ENCODE measurements at places on chromosomes 13 and 19.

- no peak for DNase-seq
Observed at GRCh38 chr19:19758164-19758563, 25.3 kb upstream of the ZNF14 start.

GRCh38 chr13:42272804-42273175 lies 838 bp downstream of the AKAP11 start:
- DNase-seq = no peak

DNA sequence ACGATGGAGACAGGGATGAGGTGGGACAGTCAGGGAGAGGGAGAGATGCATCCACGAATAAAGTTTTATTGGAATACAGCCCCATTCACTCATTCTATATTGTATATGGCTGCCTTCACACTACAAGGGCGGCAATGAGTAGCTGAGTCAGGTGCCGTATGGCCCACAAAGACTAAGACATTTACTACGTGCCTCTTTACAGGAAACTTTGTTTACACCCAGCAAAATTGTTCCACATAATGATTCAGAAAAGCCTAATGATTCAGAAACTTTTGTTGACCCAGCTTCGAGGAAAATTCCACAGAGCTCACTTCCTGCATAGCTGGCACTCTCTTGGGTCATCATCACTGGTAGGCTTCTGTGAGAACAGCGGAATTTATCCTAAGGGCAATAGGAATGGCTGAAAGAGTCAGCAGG lies 87.3 kb upstream of the PEG3 start:
- DNase-seq = no peak

DNA sequence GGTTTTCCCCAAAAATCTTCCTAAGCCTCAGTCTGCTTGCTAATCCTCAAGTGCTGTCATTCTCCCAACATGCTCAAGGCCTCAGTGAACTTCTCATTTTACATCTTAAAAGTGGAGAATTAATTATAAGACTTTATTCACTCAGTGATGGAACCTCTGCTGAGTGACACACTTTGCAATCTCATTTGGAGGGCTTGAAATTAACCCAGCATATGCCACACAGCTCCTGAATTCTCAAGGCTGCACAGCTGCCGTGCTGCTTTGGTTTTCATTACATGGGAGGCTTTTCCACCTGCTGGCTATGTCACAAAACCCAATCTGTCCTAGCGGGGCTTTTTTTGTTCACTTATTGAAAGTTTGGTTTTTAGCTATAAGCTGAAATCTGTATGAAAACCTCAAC lies 28.3 kb upstream of the SERPINE3 start:
- DNase-seq = no peak

- peak; percentile 94 for DNase-seq
Observed at GRCh38 chr19:48330012-48330681, 4.8 kb downstream of the EMP3 start.

- DNase-seq = no peak
Observed at GRCh38 chr13:48695776-48696175, 42.0 kb downstream of the CYSLTR2 start.

DNA sequence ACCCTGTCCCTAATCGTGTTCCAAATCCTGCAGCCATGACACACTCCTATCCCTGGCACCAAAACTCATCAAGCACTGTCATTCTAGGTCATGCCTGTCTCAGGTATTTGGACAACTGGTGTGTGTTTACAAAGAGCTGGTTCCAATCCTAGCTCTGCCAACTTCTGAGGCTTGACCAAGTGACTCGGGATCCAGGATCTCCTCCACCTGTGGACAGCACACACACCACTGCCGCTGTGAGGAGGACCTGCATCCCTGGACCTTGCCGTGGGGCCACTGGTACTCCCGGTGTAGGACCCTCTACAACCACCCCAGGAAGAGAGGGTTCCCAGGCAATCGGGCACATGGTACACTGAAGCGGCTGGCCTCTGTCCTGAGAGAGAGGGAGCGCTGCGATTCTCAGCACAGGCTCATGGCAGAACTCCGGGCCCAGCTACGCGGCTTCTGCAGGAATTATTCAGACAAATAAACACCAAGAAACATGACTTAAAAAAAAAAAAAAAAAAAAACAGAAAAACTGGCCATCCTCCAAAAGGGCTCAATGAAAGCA lies 20.4 kb downstream of the MLLT1 start:
- DNase-seq = no peak

DNA sequence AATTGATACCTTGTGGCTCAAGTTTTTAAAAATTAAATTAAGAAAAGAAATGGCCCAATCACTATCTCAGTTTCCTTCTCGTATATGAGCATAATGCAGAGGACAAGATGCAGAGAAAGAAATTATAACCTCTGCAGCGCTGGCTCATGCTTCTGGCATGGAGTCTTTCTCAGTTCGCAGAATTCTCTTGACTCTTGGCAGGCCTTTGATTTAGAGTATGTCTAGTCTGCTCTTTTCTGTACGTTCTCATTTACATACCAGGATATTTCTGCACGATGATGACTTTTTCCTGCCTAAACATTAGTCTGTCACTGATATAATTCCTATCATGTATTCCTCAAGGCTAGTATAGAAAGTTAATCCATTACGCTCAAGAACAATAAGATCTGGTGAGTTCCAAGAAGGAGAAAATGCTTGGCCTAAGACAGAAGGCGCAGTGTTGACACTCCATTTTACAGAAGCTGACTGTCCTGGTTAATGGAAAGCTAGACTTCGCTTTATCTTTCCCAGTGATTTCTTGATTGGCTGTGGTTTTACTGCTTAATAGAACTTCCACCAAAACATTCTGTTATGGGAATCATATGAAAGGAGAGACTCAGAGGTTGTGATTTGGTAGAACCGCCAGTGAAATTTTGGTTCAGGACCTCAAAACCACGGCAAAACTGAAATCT lies 1.7 kb upstream of the SMAD9 start:
- no peak for DNase-seq

GRCh38 chr13:48291730-48292129 lies 11.8 kb upstream of the RB1 start:
- DNase-seq = no peak

DNA sequence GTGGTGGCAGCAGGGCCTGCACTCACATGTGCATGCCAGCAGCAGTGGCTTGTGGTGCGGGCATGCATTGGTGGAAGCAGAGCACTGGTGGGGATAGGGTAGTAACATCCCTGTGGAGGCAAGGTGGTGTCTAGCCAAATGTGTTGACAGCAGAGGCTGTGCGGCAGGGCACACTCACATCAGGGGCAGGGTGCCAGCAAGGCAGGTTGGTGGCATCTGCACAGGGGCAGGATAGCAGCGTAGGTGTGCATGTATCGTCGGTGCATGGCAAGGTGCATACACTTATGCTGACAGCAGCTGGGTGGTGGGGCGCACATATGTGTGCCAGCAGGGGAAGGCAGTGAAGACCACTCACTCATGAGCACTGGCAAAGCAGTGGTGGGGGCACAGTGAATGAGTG lies 211.5 kb upstream of the CSNK1A1L start:
- no peak for DNase-seq

DNA sequence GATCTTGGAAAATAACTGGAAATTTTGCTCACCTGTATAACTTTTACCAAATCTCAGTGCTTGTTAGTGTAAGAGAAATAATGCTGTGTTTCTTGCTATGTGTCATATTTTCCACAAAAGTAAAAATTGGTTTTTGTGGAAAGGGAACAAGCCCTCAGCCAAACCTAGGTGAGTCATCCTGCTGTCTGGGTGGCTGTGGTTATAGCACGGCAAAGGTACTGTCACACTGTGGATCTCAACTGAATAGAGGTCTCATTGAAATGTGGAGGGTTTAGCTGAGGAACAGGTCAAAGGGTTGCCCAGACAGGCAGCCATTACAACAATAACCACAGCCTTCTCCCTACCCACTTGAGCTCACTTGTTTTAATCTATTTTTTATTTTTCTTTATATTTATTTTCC lies 338.8 kb upstream of the DACH1 start:
- DNase-seq = no peak

- DNase-seq = no peak
Observed at GRCh38 chr13:92500192-92500591, 726.4 kb upstream of the GPC6 start.

DNA sequence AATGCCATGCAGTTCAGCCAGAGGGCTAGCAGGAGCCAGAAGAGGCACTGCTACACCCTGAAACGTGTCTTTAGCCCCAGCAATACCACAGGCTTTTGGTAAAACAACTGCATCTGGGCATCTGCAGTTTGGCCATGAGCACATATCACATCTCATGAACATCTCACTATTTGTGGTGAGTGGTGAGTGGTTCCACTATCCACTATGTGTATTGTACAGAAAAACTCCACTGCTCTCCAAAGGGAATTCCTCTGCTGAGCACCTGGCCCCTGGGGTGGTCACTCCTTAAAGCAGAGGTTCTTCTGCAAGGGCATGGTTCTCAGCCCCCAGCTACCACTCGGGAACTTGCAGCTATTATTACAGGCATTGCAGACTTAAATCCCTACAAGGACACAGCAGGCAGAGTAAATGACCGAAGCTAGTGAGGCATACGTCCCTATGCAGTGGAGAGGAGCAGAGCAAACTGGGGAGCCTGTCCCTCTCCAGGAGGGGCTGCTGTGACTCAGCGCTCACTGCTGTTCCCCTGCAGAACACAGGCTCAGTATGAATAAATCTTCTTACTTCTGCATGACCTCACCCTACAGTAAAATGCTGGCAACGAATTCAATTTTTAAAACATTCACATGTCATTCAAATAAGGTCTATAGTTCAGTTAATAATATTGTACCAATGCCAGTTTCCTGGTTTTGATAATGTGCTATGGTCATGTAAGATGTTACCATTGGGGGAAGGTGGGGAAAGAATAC lies 332.4 kb upstream of the ZNF507 start:
- DNase-seq = no peak

DNA sequence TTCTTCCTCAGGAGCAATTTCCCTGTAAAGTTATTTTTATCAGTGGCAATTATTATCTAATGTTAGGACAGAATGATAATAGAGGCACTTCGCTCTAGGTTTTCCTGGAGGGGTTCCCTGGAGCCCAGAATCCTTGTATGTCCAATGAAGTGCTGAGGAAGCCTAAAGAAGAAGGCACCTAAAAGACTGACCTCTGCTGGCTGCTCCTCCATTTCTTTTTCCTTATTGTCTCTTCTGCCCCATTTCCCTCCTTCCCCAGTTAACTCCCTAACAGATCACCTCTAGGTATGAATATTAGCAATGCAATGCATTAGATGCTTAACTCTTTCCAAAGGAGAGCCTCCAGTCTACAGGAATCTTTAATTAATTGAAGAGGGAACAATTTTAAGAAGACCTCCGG lies 985.4 kb downstream of the DIAPH3 start:
- no peak for DNase-seq

GRCh38 chr13:27384285-27384684 lies 40.1 kb upstream of the GTF3A start:
- DNase-seq = no peak

Measured in NCI-H446 (cell line).